8988T (cell line): ENCODE measurements at places on chromosomes 1 and 21.

DNA sequence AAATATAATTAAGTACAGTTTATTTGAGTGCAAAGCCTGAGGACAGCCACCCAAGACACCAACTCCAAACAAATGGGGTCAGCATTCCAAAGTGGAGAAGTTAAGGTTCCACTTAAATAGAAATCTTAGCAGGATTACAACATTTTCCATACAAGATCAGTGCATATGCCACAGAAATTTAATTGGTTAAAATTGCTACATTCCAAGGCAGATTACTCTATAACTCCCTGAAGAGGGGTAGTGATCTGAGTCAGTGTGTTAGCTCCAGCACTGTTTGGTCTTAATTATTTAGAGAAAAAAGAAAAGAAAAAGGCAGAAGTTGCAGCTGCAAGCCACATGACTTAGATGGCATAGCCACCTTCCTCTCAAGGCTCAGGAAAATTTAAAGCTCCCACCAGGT, 297.5 kb downstream of the HHIPL2 start:
- DNase-seq, result no peak

DNA sequence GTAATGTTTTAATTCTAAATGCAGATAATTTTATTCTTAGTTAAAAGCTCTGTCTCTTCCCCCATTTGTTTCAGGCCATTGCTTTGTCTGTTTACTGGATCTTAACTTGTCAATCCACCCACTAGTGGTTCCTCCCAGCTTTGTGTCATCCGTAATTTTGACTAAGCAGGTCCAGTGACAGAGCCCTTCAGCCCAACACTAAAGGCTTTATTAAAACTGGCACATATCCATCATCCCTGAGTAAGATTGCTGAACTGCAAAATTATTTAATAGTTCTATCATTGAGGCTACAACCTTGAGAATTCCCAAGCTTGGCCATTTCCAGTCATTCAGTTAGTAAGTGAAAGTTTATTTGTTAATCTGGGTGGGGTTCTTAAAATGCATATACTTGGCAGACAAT, 96.7 kb downstream of the NGF start:
- DNase-seq, result no peak

DNA sequence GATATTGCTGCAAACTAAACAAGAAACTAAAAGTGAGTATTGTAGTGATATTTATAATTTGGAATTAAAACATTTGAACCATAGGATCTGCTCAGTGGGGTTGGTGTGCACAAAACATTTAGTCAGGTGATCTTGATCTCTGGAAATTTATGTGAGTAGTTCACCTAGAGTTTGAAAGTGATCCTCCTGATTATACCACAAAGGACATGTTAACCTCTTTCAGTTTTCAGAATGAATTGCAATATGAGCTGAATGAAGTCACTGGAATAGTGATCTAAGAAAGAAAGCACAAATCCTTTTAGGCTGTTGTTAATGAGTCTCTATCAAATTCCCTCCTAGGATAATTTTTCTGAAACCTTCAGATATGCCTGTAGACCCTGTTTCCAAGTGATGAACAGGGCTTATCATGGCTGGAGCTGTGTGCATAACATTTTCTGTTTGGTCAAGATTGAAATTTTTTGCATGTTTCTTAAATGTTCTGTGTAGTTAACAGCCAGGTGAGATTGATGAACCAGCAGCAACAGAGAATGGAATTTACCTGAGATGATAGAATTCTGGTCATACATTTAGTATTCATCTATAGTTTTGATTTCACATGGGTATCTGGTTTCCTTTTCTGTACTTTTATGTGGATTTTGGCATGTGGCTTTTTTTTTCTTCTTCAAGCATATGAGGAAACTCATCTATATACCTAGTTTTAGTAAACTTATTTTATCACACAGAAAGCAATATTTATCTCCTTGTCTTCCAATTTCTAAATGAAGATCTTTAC, 25.5 kb downstream of the CDC14A start:
- DNase-seq, result no peak

- DNase-seq, result no peak
These were observed 17.2 kb downstream of the PKN2 start for GRCh38 chr1:88701275-88701674.

DNA sequence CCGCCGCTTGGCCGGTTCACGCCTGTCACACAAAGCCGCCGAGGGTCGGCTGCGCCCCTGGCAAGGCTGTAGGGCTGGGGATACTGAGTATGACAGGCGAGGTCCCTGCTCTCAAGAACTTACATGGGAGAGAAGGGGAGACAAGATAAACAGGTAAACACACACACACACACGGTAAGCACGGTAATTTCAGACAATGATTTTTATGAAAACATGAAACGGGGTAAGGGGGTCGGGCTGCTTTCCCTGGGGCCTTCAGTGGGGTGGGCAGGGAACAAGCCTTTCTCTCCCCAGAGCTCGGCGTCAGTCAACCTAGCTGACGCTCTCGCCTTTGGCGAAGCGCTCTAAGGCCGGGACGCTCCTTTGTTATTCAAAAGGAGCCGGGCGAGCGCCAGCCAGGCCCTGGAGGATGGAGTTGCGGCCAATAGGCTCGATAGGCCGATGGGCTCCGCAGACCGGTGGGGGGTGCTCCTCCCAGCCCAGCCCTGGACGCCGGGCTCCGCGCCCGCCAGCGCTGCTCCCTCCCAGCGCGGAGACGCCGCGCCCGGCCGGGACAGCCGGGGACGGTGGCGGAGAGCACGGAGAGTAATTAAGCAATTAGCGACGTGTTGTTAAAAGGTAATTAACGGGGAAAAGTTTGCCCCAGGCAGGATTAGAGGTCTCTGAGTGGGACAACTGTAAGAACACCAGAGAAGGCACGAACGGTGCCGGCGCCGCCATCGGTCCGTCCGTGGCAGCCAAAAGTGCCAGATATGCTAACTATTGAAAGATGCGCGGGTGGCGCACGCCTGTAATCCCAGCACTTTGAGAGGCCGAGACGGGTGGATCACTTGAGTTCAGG, 950 bp upstream of the INKA2 start:
- no peak for DNase-seq

GRCh38 chr21:39173716-39174680, 9.3 kb downstream of the PSMG1 start:
- DNase-seq, result no peak

GRCh38 chr1:172951730-172952365, 98.9 kb downstream of the TNFSF18 start:
- DNase-seq, result no peak

GRCh38 chr1:54396261-54396933, 9.8 kb downstream of the SSBP3 start:
- DNase-seq, result no peak

- DNase-seq, result no peak
These were observed 89.2 kb downstream of the TRIM11 start for GRCh38 chr1:228317411-228317828.

DNA sequence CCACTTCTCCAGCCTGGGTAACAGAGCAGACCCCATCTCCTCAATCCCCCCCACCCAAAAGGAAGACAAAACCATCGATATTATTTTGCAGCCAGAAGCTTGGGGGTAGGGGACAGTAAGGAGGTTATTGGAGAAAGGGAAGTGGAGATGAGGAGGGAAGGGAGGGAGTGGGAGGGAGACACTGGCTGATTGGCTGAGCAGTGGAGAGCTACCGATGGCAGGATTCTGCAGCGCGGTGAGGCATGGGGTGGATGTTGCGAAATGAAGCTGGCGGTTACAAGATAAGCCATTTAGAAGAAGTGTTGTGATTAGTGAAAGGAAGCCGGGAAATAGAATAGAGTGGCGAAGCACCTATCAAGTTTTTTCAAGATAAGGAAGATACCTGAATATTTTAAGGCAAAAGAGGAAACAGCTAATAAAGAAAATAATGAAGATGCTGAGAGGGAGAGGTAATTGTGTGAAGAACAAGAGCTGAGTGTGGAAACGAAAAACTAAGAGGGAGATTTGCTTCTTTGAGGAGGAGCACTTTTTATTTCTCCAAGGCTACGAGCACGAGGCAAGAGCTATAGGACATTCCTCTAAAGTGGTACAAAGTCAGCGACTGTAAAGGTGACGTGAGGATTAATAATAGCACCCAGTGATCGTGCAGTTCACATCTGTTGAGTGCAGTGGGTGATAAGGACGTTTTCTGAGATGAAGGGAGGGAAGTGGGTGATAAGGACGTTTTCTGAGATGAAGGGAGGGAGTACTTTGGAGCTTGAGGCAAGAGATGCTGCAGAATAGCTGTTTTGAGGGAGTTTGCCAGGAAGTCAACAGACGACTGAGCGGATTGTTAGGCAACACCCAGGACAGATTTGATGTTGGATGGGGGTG, 103.2 kb upstream of the KIF26B start:
- DNase-seq, result no peak

DNA sequence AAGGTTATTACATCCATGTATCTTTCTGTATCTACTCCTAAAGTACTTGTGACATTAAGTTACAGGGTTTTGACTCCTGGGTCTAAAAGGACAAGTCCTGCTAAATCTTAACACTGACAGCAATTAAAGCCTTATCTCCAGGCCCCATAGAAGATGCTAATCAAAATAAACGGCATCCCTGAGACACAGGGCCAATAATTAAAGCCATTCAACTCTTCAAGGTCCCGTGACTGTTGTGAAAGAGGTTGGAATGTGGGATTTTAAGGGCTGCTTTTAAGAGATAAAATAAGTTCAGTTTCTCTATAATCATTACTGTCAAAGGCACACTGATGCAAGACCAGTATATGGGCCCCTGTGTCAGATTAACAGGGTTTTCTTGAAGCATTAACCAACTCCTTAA, 8.3 kb downstream of the DNAI4 start:
- no peak for DNase-seq
